ENCODE measurements at places on chromosomes 6 and 20.
A peak's percentile ranks its signal among the peaks of the same experiment; 100 is the strongest.

- no peak overlapping the region for H3K27ac ChIP-seq
- peaks cover 4% of the 10 kb centered on the region for H3K27me3 ChIP-seq
- DNase-seq, result no peak
- no peak overlapping the region for H3K4me3 ChIP-seq
- peaks cover 2% of the 10 kb centered on the region for H3K4me1 ChIP-seq
These were observed 40.4 kb upstream of the NAA20 start for GRCh38 chr20:19976595-19977372.

GRCh38 chr6:130968476-130968875, 94.6 kb downstream of the EPB41L2 start:
- no peak for DNase-seq
- H3K27ac ChIP-seq, result no peak overlapping the region
- no peaks in the 10 kb centered on the region for H3K27me3 ChIP-seq
- H3K4me1 ChIP-seq, result peaks cover 31% of the 10 kb centered on the region

DNA sequence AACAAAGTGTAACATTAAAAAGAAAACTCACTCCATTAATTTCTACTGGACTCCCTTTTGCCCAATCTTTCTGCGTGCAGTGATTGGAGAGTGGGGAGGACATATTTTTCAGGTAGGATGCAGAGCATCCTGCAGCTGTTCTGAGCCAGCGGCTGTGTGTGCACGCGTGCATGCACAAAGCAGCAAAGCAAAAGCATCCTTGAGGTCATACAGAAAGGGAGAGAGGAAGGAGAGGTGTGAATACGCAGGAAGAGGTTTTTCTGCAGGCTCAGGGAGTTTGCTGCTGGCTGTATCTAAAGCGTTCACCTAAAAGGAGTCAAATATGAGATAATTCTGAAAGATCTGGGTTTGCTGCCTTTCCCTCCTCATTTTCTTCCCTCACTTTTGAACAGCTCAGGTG, 108.4 kb downstream of the HUS1B start:
- DNase-seq, result no peak
- no peaks in the 10 kb centered on the region for H3K4me1 ChIP-seq
- peaks cover 56% of the 10 kb centered on the region for H3K36me3 ChIP-seq
- H3K27me3 ChIP-seq, result no peaks in the 10 kb centered on the region
- no peak overlapping the region for H3K27ac ChIP-seq
- H3K4me3 ChIP-seq, result no peak overlapping the region

DNA sequence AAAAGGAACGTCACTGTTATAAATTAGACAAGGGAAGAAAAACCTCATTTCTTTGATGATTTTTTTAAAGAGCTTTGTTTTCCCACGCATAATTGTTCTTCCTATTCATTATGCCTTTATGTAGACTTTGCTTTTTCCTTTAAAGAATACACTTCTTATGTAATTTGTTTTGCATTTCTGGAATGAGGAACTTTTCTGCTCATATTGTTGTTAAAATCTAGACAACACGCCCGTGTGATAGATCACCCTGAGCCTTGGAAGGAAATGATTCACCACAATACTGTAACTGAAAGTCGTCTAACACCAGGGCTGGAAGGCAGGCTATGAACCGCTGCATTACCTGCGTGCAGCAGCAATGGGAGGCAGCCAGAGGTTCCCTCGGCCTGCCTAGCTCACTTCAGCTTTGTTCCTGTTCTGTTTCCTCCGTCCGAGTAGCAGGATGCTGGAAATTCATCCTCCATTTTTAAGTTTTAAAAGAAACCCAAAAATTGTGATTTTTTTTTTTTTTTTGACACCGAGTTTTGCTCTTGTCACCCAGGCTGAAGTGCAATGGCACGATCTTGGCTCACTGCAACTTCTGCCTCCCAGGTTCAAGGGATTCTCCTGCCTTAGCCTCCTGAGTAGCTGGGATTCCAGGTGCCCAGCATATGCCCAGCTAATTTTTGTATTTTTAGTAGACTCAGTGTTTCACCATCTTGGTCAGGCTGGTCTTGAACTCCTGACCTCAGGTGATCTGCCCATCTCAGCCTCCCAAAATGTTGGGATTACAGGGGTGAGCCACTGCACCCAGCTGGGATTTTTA, 49.6 kb upstream of the ZNF217 start:
- H3K27ac ChIP-seq, result peak overlapping the region; percentile 94
- H3K4me1 ChIP-seq, result peaks cover 36% of the 10 kb centered on the region
- no peaks in the 10 kb centered on the region for H3K27me3 ChIP-seq
- peak overlapping the region; percentile 78 for H3K4me3 ChIP-seq
- no peaks in the 10 kb centered on the region for H3K36me3 ChIP-seq

DNA sequence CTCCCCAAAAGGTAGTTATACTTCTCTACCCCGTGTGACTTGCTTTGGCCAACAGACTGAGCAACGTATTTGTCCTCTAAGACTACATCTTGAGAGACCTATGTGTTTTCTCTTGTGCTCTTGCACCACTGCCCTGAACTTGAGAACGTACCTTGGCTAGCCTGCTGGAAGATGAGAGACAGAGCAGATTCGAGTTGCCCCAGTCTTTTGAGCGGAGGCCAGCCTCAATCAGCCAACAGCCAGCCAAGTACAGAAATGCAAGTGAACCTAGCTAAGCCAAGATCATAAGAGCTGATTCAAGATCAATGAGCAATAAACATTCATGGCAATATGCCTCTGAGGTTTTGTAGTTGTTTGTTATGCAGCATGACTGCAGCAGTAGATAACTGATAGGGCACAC, 98.4 kb downstream of the PAK5 start:
- no peaks in the 10 kb centered on the region for H3K27me3 ChIP-seq
- H3K4me3 ChIP-seq, result no peak overlapping the region
- no peaks in the 10 kb centered on the region for H3K36me3 ChIP-seq

DNA sequence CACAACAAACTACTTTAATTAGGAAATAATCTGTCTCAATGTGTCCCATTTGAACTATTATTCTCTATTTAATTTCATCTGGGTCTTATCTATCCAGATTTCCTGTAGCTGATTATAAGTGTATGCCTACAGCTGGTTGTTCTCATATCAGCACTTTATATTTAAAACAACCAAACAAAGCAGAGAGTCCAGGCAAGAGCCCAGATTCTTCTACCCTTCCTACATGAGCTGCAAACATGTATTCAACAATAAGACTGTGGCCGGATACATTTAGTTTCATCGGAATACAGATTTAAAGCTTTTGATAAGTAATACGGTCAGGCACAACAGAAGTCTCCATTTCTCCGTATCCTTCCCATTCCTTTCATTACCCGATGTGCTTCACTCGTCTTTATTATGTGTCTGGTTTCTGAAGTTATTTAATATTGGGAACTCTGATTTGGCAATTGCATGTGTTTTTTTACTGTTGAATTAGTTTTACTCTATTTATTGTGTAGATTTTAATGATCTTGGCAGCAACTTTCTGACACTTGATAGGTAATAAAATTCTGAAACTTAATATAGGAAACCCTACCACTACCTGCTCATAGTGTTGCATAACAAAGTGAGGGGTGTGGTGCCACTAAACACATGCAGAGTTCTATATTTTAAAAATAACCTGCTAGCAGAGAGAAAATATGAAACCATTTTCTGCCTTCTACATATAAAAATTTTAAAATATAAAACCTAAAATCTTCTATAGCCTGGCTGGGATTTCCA, 653.5 kb upstream of the PTCHD4 start:
- DNase-seq, result no peak
- no peaks in the 10 kb centered on the region for H3K4me1 ChIP-seq
- no peaks in the 10 kb centered on the region for H3K36me3 ChIP-seq

- H3K27me3 ChIP-seq, result no peaks in the 10 kb centered on the region
- H3K4me3 ChIP-seq, result peak within 1 kb of the TSS; percentile 50
- H3K36me3 ChIP-seq, result peaks cover 38% of the 10 kb centered on the region
- peaks cover 30% of the 10 kb centered on the region for H3K4me1 ChIP-seq
These were observed at the start of gene VWA7 for GRCh38 chr6:31776989-31777666. Gene VWA7, minus strand, starts transcription at chr6:31777328. Its CDS starts 549 bp downstream, at chr6:31776779.

GRCh38 chr6:133404151-133404550, 163.0 kb downstream of the EYA4 start:
- H3K4me1 ChIP-seq, result no peaks in the 10 kb centered on the region
- no peak overlapping the region for H3K27ac ChIP-seq
- H3K36me3 ChIP-seq, result no peaks in the 10 kb centered on the region
- no peak for DNase-seq
- H3K4me3 ChIP-seq, result no peak overlapping the region

DNA sequence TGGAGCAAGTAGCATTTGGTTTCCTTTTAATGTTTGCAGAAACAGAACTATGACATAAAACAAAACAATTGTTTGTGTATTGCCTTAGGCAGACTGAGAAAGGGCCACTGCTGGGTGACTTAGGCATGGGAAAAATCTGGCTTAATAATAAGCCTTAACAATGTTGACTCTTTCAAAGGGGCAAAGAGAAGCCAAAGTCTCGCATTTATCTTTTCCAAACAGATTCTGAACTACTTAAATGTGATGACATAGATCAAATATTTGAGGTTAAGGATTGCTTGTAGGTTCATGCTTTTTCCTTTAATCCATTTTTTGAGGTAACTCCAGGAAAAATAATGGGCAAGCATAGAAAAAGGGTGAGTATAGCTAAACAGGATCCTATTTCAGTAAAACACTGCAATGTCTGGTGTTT, 39.6 kb downstream of the ADAT2 start:
- no peak overlapping the region for H3K27ac ChIP-seq
- H3K36me3 ChIP-seq, result no peaks in the 10 kb centered on the region
- no peak overlapping the region for H3K4me3 ChIP-seq
- no peak for DNase-seq
- H3K4me1 ChIP-seq, result peaks cover 7% of the 10 kb centered on the region

DNA sequence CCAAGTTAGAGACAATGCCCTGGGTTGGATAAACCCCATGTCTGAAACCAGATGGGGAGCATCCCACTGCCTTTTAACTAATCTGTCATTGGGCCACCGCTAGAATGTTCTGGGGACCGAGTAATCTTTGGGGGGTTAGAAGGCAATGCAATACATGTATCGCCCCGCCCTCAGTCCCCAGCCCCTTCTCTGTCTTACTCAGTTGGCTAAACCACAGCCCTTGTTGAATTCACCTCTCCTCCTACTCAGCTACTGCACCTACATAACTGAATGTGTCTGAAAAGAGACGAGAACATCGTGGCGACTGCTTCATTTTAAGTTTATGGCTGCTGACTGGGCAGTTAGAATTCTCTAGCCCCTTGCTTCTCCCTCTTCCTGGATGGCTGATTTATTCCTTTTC, 15.1 kb upstream of the CCR6 start:
- H3K36me3 ChIP-seq, result no peaks in the 10 kb centered on the region
- peak overlapping the region; percentile 76 for H3K27ac ChIP-seq
- H3K4me1 ChIP-seq, result peaks cover 96% of the 10 kb centered on the region
- H3K27me3 ChIP-seq, result no peaks in the 10 kb centered on the region
- DNase-seq, result no peak
- H3K4me3 ChIP-seq, result no peak overlapping the region

DNA sequence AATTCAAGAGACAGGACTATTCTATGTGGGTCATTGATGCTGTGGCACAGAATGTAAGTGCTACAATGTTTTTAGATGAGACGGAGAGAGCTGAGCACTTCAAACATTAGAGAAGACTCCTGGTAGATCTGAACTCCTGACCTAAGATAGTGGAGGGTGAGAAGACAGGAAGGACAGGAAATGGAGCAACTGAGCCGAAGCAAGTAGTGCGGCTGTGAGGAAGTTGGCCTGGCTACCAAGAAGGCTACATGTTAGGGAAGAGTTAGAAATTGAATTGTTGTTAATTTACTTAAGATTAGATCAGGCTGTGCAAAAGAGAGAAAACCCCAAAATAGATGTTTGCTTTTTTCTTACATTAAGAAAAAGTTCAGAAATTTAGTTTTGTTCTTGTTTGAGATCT, 14.4 kb upstream of the MLIP start:
- no peak for DNase-seq
- H3K4me3 ChIP-seq, result no peak overlapping the region
- no peak overlapping the region for H3K27ac ChIP-seq
- H3K4me1 ChIP-seq, result no peaks in the 10 kb centered on the region
- no peaks in the 10 kb centered on the region for H3K36me3 ChIP-seq

DNA sequence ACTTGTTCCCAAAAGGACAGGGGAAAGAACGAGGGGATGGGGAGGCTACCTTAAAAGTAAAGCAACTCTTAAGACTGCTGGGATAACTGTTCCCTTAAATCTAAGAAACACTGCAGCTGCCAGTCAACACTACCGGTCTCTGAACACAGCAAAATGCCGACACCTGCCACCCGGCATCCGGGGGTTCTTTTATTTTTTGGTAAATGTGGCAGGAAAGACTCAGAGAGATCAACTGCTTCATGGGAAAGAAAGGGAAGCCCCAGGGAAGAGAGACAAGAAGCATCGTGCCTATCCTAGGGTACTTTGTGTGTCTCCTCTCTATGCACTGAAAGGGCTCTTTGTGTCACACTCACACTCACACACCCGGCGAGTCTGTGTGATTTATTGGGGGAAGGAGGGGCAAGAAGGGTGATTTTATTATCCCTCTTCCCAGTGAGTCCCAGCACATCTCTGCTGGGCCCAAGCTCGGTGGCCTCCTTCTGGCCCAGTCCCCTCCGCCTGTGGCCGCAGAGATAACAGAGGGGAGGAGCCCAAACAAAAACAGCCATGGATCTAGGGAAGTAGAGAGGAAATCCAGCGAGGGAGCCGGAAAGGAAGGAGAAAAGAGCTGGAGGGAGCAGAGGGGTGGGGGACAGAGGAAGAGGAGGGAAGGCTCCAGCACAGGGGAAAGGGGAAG, 1.4 kb downstream of the FYN start:
- H3K4me1 ChIP-seq, result peaks cover 44% of the 10 kb centered on the region
- H3K36me3 ChIP-seq, result peaks cover 7% of the 10 kb centered on the region
- DNase-seq, result no peak
- peak overlapping the region; percentile 91 for H3K4me3 ChIP-seq
- peak overlapping the region; percentile 80 for H3K27ac ChIP-seq
- no peaks in the 10 kb centered on the region for H3K27me3 ChIP-seq

- H3K4me1 ChIP-seq, result no peaks in the 10 kb centered on the region
- no peak overlapping the region for H3K4me3 ChIP-seq
- peaks cover 4% of the 10 kb centered on the region for H3K27me3 ChIP-seq
- no peaks in the 10 kb centered on the region for H3K36me3 ChIP-seq
These were observed 74.1 kb downstream of the SLC35B3 start for GRCh38 chr6:8361259-8361658.

DNA sequence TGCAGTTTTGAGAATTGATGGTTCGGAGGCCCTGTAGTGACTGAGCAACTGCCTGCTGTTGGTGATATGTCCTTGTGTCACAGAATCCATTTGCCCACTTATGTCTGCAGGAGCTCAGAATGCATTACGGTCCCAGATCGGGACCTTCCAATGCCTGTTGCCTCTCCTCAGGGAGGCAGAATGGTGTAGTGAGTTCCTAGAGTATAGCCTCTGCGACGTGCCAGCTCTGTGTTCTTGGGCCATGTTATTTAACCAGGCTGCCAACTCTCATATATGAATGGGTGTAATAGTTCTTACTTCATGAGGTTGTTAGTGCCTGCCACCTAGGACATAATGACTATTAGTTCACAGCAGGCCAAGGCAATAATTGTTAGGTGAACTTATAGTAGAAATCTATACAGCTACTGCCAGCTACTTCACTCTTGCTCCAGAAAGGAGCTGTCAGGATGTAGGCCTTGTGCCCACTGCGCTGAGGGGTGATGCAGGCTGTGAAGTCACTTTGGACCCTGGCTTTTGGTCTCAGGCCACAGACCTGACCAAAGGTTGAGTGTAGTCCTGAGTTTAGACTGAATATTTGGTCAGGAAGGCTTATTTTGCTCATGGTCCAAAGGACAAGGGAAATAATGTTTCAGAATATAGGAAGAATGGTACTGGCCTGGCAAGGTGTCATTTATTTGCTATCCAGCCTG, 82.1 kb downstream of the ASXL1 start:
- H3K27ac ChIP-seq, result no peak overlapping the region
- no peak overlapping the region for H3K4me3 ChIP-seq
- no peaks in the 10 kb centered on the region for H3K27me3 ChIP-seq
- H3K4me1 ChIP-seq, result peaks cover 24% of the 10 kb centered on the region
- DNase-seq, result no peak

GRCh38 chr6:2970753-2971419, 481 bp downstream of the SERPINB6 start:
- no peaks in the 10 kb centered on the region for H3K27me3 ChIP-seq
- DNase-seq, result no peak
- H3K36me3 ChIP-seq, result peaks cover 2% of the 10 kb centered on the region
- H3K27ac ChIP-seq, result peak overlapping the region; percentile 82
- peak overlapping the region; percentile 88 for H3K4me3 ChIP-seq

All from activated B cell treated with CpG ODN at 0.5 μM for 24 hours (primary cell).